ENCODE measurements at places on chromosomes 3 and 15.

DNA sequence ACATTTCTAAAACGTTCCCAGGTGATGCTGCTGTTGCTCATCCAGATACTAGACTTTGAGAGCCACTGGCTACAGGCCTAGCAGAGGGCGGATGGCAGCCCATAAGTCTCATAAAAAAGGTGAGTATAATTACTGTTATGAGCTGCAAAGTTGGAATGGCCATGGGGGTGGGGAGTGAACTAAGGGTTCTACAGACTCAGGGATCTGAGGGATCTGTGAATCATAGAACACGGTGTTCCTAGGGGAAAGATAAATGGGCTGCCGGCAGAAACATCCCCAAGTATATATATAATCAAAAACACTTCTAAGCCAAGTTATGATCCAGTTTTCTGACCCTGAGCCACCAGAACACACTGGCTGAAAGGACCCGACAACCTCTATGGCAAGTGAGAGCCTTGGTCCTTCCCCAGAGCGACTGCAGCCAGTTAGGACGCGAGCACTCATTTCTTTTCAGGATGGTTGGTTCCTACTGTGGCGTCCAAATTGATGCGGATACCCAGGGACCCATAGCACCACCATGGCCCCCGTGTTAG is 7.9 kb upstream of the SYNM start:
- DNase-seq, result peak; percentile 30

DNA sequence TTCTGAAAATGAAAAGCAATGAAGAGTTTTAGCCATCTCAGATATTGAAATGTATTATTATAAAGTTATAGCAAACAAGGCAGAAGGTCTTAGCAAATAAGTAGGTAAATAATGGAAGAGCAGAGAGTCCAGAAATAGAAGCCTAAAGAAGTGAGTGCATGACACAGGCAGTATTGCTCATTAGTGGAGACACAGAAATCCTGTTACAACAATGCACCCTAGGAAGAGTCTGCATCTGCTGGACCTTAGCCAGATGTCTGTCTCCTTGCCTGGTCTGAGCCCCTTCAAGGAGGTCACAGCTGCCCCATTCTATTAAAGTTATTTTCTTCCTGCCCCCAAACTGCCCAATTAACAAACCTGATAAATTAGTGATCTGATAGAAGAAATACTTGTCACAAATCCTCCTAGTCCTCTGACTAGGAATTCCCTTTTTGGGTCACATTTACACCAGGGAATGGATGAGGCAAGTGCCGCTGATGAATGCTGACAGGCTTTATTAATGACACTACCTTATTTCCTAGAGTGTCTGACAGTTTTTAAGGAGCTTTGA is 51.9 kb downstream of the HOMER2 start:
- DNase-seq, result no peak

GRCh38 chr3:196499061-196499460 is 4.5 kb downstream of the RNF168 start:
- no peak for DNase-seq

- no peak for DNase-seq
Measured at GRCh38 chr15:67564021-67564967, 21.8 kb downstream of the MAP2K5 start.

- no peak for DNase-seq
Measured at GRCh38 chr3:45516829-45517228, 77.7 kb upstream of the LIMD1 start.

GRCh38 chr3:44974416-44974815 is 1.6 kb downstream of the ZDHHC3 start:
- no peak for DNase-seq

- no peak for DNase-seq
Measured at GRCh38 chr3:109559389-109559788, 222.0 kb upstream of the DPPA4 start.

GRCh38 chr15:46088486-46089445 is 453.9 kb downstream of the SQOR start:
- DNase-seq, result peak; percentile 8

GRCh38 chr3:43978708-43979107 is 263.0 kb upstream of the TOPAZ1 start:
- no peak for DNase-seq

- DNase-seq, result no peak
Measured at GRCh38 chr15:31402511-31403056, 75.9 kb downstream of the KLF13 start.

- DNase-seq, result peak; percentile 54
Measured at GRCh38 chr3:184380185-184380626, 352 bp downstream of the CHRD start.
